ENCODE measurements at places on chromosomes 5 and 9.

GRCh38 chr9:98021306-98022040 lies 35.1 kb upstream of the NANS start:
- DNase-seq = no peak

- no peak for DNase-seq
These were observed 199.0 kb downstream of the CACNA1B start for GRCh38 chr9:138076650-138077009.

DNA sequence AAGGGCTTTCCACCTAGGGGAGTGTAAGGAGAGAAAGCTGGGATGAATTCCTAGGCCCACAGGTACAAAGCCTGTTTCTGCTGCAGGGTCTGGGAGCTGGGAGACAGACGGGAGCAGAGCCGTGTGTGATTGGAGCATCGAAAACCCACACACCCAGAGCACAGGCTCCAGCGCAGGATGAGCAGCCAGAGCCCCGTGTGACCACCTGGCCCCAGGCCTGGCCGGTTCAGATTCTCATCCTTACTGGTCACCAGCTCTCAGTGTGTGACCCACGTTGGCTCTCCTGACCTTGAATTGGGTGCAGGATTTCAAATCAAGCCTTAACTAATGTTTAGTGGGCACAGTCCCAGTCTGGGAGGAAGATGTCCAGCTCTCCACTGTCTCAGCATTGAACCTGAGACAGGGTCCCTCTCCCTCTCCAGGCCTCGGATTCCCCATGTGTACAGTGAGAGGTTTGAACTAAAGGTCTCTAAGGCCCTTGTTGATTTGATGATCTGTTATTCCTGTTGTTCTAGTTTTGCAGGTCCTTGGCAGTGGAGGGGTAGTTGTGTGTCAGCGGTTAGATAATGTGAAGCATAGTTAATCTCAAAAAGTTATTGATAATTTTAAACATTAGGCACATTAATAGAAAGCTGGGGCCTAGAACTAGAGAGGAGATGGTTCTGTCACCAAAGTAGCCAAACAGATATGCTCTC lies 50.1 kb downstream of the PPARGC1B start:
- no peak for DNase-seq

GRCh38 chr9:112629671-112630485 lies 88.0 kb downstream of the INIP start:
- no peak for DNase-seq

DNA sequence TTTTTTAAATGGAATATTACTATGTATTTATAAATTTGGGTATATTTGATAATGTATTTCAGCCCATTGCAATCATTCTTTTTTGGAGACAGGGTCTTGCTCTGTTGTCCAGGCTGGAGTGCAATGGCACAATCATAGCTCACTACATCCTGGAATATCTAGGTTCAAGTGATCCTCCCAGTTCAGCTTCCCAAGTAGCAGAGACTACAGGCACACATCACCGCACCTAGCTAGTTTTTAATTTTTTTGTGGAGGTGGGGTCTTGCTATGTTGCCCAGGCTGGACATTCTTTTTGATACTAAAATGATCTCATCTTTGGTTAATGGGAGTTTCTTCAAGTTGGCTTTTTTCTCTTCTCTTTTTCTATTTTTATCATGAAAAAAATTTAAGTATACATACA lies 91.3 kb downstream of the UNC13B start:
- DNase-seq = no peak

DNA sequence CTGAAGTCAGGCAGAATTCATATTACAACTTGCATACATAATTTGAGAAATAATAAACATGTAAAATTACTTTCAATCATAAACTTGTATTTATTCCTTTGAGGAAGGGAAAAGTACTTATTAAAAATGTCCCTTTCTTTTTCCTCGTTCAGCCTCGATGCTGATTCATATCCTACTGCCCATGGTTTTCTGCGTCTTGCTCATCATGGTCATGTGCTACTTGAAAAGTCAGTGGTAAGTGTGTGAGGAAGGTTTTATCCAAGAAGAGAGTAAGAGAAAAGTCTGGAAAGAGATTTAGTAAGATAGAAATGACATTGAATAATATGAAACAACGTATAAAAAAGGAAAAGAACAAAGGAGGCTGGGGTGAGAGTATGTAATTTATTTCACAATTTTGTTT lies 85.9 kb downstream of the OSMR start:
- no peak for DNase-seq

GRCh38 chr5:171129308-171129707 lies 179.7 kb upstream of the TLX3 start:
- DNase-seq = no peak

DNA sequence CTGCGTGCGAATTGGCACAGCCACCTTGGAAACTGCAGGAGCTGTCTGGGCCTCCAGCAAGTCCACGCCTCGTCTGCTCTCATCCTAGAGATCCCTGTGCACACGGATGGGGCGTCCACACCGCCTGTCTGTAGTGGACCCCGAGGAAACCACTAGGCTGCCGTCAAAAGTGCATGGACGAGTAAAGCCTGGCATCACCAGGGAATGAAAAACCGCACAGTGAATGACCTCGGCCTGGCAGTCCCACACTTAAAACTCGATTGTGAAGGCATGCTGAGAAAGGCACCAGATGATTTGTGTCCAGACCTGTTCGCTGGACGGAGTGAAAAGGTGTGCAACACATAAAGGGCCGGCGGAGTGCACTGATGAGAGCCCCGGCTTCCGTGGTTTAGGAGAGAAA lies 50.8 kb downstream of the MRPL36 start:
- no peak for DNase-seq

DNA sequence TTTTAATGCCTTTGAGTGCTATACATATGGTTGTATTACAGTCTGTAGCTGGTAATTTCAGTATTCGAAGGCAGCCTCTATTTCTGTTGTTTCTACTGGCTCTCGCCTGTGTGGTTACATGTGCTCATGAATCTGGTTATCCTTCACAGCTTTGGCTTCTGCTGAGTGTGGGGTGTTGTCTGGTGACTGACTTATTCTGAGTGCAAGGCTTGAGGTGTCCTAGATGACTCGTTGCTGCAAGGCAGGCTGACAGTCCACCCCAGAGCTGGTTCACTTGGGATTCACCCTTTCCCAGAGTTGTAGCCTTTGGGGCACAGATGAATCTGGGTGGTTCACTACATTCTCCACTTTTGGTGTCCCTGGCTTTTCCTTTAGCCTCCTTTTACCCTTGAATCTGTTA lies 41.4 kb downstream of the PDE8B start:
- DNase-seq = no peak

- no peak for DNase-seq
These were observed 212.9 kb downstream of the MAT2B start for GRCh38 chr5:163718272-163718671.

GRCh38 chr9:129184596-129185122 lies 6.6 kb upstream of the IER5L start:
- no peak for DNase-seq

- no peak for DNase-seq
These were observed 32.6 kb downstream of the UBAP1 start for GRCh38 chr9:34211395-34211794.

- no peak for DNase-seq
These were observed 17.3 kb downstream of the TTC33 start for GRCh38 chr5:40738502-40738901.

- DNase-seq = no peak
These were observed 166.8 kb downstream of the ATP10B start for GRCh38 chr5:160685219-160685618.

GRCh38 chr5:176157656-176158055 lies 80.6 kb upstream of the SIMC1 start:
- no peak for DNase-seq
